ENCODE measurements at places on chromosomes 6 and 20. TPM values are rescaled to one million over a fixed set of nuclear protein-coding genes. Genes with fewer than 3 reads are reported as not detected.

Gene PLA2G7
- total RNA-seq = not detected

Gene RAET1G
- 8.3 TPM for total RNA-seq

Gene BCAS4
- 7.9 TPM for total RNA-seq

DNA sequence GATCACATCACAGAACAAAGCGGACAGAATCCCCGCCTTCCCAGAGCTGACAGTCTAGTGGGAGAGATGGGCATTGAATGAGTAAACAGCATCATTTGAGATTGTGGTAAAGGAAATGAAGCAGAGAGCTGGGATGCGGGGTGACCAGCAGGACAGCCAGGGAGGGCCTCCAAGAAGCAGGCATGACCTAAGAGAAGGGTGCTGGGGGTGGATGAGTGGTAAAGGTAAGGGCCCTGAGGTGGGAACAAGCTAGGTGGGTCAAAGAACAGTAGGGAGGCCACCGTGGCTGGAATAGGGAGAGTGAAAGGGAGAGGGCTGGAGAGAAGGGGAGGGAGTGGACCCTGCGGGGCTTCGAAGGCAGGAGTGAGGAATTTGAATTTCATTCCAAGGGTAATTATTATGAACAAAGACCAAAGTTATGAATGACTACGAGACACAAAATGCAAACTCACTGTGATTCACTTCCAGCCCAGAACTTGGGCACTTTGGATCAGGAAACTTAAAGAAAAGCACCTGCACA lies 61.4 kb downstream of the CEBPB start:
- DNase-seq = no peak
- H3K27ac ChIP-seq = no peak overlapping the region
- H3K27me3 ChIP-seq = no peaks in the 10 kb centered on the region
- H3K4me3 ChIP-seq = no peak overlapping the region
- H3K36me3 ChIP-seq = no peaks in the 10 kb centered on the region
- H3K4me1 ChIP-seq = peaks cover 27% of the 10 kb centered on the region

- H3K4me3 ChIP-seq = no peak overlapping the region
- no peak overlapping the region for H3K27ac ChIP-seq
Observed at GRCh38 chr6:152423216-152424103, 213.7 kb downstream of the SYNE1 start.

- no peak overlapping the region for H3K27ac ChIP-seq
- H3K27me3 ChIP-seq = no peaks in the 10 kb centered on the region
- DNase-seq = peak; percentile 84
- H3K4me3 ChIP-seq = no peak overlapping the region
Observed at GRCh38 chr6:14596410-14596809, 478.8 kb downstream of the CD83 start.

All from MCF 10A (cell line).